ENCODE measurements at places on chromosomes 11 and 22.

GRCh38 chr11:78796956-78797355, 222.3 kb upstream of the NARS2 start:
- H3K27ac ChIP-seq = no peak overlapping the region
- H3K4me1 ChIP-seq = no peaks in the 10 kb centered on the region
- DNase-seq = no peak
- no peaks in the 10 kb centered on the region for H3K27me3 ChIP-seq

DNA sequence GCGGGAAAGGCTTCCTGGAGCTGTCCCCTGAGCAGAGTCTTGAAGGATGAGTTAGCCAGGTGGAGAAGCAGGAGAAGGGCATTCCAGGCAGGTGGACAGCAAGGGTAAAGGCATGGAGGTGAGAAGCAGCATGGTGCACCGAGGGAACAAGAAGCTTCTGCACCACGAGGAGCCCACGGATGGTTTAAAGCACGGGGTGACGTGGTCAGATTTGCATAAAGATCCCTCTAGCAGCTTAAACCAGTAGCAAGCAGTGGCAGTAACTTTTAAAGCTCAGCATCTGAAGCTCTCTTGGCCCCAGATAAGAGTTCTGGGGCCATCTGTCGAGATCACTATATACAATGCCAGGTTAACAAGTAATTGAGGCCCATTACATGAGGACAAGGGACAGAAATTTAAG, 36.8 kb downstream of the SERPINH1 start:
- no peaks in the 10 kb centered on the region for H3K4me1 ChIP-seq
- no peak overlapping the region for H3K4me3 ChIP-seq
- no peaks in the 10 kb centered on the region for H3K36me3 ChIP-seq
- no peak overlapping the region for H3K27ac ChIP-seq

GRCh38 chr11:35515224-35515623, 10.2 kb downstream of the PAMR1 start:
- DNase-seq = no peak
- no peaks in the 10 kb centered on the region for H3K36me3 ChIP-seq
- H3K27ac ChIP-seq = no peak overlapping the region
- no peak overlapping the region for H3K4me3 ChIP-seq
- no peaks in the 10 kb centered on the region for H3K4me1 ChIP-seq

GRCh38 chr11:73386016-73386415, 9.8 kb downstream of the RELT start:
- no peaks in the 10 kb centered on the region for H3K36me3 ChIP-seq
- no peak overlapping the region for H3K4me3 ChIP-seq
- no peak for DNase-seq
- H3K4me1 ChIP-seq = peaks cover 92% of the 10 kb centered on the region
- H3K27ac ChIP-seq = peak overlapping the region; percentile 66
- no peaks in the 10 kb centered on the region for H3K27me3 ChIP-seq

GRCh38 chr11:115611343-115611742, 107.1 kb upstream of the CADM1 start:
- no peaks in the 10 kb centered on the region for H3K36me3 ChIP-seq
- DNase-seq = no peak
- no peak overlapping the region for H3K27ac ChIP-seq
- H3K4me1 ChIP-seq = peaks cover 15% of the 10 kb centered on the region

DNA sequence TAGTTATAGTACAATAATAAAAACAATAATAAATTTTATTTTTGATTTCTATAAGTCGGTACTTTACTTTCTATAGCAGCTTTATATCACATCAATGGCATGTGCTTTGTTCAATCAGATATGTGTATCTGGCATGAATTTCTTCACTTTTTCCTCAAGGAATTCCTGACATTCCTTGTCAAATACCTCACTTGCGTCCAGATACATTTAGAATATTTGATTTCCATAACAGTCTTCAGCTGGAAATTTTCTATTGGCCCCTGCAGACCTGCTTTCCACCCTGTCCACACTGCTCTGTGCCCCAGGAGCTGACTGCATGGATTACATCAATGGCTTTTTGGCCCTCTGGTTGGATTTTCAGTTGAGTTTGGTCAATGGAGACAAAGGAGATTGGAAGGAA, 93.2 kb downstream of the FAR1 start:
- DNase-seq = no peak
- no peaks in the 10 kb centered on the region for H3K27me3 ChIP-seq
- H3K4me1 ChIP-seq = no peaks in the 10 kb centered on the region
- H3K36me3 ChIP-seq = no peaks in the 10 kb centered on the region

- H3K27me3 ChIP-seq = peaks cover 1% of the 10 kb centered on the region
- no peaks in the 10 kb centered on the region for H3K36me3 ChIP-seq
- no peak overlapping the region for H3K4me3 ChIP-seq
- DNase-seq = no peak
- no peak overlapping the region for H3K27ac ChIP-seq
Observed at GRCh38 chr22:23036684-23037428, 33.5 kb upstream of the GNAZ start.

DNA sequence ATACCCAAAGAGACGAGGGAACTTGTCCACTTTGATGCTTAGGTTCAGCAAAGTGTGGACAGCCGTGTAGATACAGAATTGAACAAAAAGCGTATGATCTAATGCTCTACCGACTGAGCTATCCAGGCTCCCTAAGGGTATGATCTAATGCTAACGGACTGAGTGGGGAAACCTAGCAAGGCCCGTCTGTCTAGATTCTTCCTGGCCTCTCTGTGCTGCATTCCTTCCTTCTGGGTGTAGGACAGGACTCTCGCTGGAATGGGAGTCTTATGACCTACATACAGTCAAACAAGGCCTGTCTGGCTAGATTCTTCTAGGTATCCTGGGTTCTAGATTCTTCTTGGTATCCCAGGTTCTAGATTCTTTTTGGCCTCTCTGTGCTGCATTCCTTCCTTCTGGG, 8.4 kb upstream of the SLC15A3 start:
- H3K36me3 ChIP-seq = no peaks in the 10 kb centered on the region
- peaks cover 3% of the 10 kb centered on the region for H3K27me3 ChIP-seq
- H3K4me1 ChIP-seq = no peaks in the 10 kb centered on the region
- no peak overlapping the region for H3K4me3 ChIP-seq
- no peak for DNase-seq

GRCh38 chr11:9057888-9058287, 33.5 kb downstream of the SCUBE2 start:
- no peaks in the 10 kb centered on the region for H3K27me3 ChIP-seq
- H3K36me3 ChIP-seq = no peaks in the 10 kb centered on the region
- H3K27ac ChIP-seq = no peak overlapping the region
- H3K4me3 ChIP-seq = no peak overlapping the region

GRCh38 chr11:15828215-15828853, 528.0 kb downstream of the SOX6 start:
- no peaks in the 10 kb centered on the region for H3K27me3 ChIP-seq
- DNase-seq = no peak
- H3K4me3 ChIP-seq = no peak overlapping the region

DNA sequence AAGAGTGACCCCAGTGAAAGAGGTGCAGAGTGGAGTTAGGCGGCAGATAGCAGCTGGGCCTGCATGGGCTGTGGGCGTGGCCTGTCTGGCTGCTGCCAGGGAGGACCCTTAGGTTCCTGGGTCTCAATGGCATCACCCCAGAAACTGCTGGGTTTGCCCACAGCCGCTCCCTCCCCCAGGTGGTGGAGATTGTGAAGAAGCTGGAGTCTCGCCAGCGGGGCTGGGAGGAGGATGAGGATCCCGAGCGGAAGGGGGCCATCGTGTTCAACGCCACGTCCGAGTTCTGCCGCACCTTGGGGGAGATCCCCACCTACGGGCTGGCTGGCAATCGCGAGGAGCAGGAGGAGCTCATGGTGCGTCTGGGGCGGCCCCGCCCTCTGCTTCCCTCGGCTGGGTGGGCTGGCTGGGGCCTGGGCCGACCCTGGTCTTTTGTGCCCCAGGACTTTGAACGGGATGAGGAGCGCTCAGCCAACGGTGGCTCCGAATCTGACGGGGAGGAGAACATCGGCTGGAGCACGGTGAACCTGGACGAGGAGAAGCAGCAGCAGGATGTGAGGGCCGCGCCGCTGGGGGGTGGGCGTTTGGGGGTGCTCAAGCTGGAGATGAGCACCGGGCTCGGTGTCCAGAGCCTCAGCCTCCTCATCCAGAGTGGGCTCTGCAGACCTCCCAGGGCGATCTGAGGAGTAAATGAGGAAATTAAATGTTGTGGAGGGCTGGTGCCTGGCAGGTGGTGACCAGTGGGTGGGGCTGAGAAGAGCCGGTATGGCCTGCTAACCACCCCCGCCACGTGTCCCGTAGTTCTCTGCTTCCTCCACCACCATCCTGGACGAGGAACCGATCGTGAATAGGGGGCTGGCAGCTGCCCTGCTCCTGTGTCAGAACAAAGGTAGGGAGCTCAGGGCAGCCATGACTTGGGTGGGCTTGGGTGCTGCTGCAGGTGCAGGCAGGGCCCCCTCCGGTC, 15.0 kb downstream of the SART1 start:
- DNase-seq = no peak
- H3K27ac ChIP-seq = no peak overlapping the region
- H3K27me3 ChIP-seq = no peaks in the 10 kb centered on the region
- H3K4me3 ChIP-seq = no peak overlapping the region
- no peaks in the 10 kb centered on the region for H3K4me1 ChIP-seq

GRCh38 chr11:88521399-88521798, 183.9 kb upstream of the CTSC start:
- DNase-seq = no peak
- H3K4me3 ChIP-seq = no peak overlapping the region
- no peaks in the 10 kb centered on the region for H3K4me1 ChIP-seq
- H3K27me3 ChIP-seq = no peaks in the 10 kb centered on the region
- H3K36me3 ChIP-seq = no peaks in the 10 kb centered on the region

All from psoas muscle (tissue), 8 donors.